ENCODE measurements at places on chromosomes 13 and 19. TPM values are rescaled to one million over a fixed set of nuclear protein-coding genes. Genes with fewer than 3 reads are reported as not detected.

DNA sequence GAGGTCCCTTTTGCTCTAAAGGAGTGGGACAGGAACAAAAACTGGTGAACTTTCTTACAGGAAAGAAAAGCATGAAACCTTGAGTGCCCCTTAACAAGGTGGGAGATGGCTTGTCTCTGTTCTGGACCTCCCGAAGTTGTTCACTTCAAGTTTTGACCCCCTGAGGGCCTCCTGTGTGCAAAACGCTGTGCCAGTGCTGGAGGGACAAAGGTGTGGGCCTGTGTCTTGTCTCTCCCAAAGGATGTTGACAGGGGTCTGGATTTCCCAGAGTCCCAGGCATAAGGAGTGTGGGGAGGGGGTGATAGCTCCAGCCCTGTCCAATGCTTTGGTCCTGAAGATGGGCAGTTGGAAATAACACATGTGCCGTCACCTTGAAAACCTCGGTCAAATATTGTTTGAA, 6.5 kb downstream of the ZNF536 start:
- no peak for DNase-seq
- no peaks in the 10 kb centered on the region for H3K36me3 ChIP-seq
- no peaks in the 10 kb centered on the region for H3K27me3 ChIP-seq
- no peak overlapping the region for H3K4me3 ChIP-seq

FFAR1 gene
- 30.1 TPM for polyA plus RNA-seq

DNA sequence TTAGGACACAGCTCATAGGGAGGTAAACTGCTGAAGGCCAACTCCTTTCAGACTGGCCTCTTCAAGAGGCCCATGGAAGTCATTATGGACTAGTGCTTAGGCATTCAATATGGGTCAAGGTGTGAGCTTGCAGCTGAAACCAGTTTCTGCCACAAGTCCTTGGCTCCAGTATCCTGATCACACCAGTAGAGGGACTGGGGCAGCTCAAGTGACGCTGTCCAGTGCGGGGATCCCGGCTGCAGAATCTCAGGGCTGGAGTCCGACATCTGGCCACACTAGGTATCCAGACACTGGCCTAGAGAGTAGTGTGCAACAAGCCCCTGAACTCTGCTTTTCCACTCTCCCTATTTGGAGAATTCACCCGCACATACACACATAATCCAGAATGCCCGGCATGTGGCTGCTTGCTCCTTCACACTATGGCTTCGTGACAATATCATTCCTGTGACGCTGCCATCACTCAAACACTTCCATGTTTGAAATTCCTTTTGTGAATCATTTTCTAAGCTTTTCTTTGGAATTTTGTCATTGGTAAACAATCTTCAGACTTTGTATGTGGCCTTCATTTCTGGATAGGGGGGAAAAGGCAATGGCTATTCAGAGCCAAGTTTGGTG, 425.1 kb downstream of the EFNB2 start:
- no peaks in the 10 kb centered on the region for H3K36me3 ChIP-seq
- DNase-seq: no peak
- no peaks in the 10 kb centered on the region for H3K4me1 ChIP-seq
- no peak overlapping the region for H3K27ac ChIP-seq

DNA sequence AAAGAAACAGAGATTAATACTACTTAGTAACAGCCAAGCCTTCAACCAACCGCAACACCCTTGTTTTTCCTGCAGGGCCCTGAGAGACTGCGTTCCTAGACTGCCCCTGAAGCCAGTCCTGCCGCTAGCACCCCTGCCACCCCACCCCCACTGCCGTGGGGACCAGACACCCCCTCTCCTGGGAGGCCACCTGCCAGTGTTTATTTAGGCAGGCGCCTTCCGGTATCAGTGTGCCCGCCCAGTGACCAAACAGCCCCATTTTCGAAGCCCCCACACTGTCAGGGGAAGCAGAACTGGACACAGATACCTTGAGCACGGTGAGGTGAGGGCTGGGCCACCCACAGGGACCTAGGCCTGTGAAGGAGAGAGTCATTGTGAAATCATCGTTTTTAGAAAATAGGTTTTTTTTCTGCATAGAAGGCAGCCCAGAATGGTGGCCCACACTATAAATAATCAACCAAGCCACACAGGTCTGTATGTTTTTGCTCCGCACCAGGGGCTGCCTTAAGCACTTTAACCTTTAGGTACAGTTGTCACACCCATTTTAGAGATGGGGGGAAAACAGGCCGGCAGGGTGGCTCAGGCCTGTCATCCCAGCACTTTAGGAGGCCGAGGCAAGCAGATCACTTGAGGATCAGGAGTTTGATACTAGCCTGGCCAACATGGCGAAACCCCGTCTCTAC, 3.5 kb upstream of the TLE5 start:
- no peak overlapping the region for H3K4me3 ChIP-seq
- peaks cover 5% of the 10 kb centered on the region for H3K4me1 ChIP-seq
- H3K36me3 ChIP-seq: no peaks in the 10 kb centered on the region
- no peaks in the 10 kb centered on the region for H3K27me3 ChIP-seq

DNA sequence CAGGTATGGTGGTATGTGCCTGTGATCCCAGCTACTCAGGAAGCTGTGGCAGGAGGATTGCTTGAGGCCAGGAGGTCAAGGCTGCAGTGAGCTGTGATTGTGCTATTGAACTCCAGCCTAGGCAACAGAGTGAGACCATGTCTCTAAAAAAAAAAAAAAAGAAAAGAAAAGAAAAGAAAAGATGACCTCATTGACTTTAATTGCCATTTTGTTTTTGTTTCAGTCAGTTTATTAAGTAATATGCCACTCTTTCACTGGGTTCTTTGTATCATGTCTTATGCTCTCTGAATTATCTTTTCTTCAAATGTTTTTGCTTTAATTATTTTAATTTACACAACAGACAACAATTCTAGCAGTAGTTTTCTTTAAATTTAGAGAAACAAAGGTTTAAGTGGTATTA, 293.8 kb downstream of the TSHZ3 start:
- H3K27ac ChIP-seq: no peak overlapping the region
- no peaks in the 10 kb centered on the region for H3K36me3 ChIP-seq
- H3K4me1 ChIP-seq: no peaks in the 10 kb centered on the region
- H3K4me3 ChIP-seq: no peak overlapping the region
- H3K27me3 ChIP-seq: no peaks in the 10 kb centered on the region

DNA sequence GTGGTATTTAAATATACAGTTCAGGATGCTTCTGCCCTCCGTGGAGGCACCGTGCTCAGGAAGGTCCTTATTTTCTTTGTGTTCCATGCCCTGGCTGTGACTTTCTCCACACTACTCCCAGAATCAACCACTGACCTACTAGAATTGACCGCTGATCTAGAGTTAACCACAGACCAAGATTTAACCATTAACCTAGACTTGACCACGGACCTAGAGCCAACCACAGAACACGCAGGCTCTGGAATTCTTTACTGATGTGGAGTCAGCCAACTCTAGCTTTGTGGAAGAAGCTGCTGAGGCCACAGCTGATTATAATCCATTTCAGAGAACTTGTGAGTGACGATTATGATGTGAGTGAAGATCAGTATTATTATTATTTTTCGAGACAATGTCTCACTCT, 18.0 kb downstream of the GTF2F2 start:
- H3K27me3 ChIP-seq: no peaks in the 10 kb centered on the region
- peaks cover 11% of the 10 kb centered on the region for H3K36me3 ChIP-seq
- H3K27ac ChIP-seq: no peak overlapping the region
- DNase-seq: no peak
- H3K4me3 ChIP-seq: no peak overlapping the region

OR7C1 gene
- not detected for polyA plus RNA-seq

ZNF729 gene
- not detected for polyA plus RNA-seq

GRCh38 chr13:32164622-32165268, 133.2 kb downstream of the FRY start:
- H3K27me3 ChIP-seq: no peaks in the 10 kb centered on the region
- peak; percentile 21 for DNase-seq
- no peaks in the 10 kb centered on the region for H3K4me1 ChIP-seq
- H3K4me3 ChIP-seq: no peak overlapping the region
- peaks cover 3% of the 10 kb centered on the region for H3K36me3 ChIP-seq
- H3K27ac ChIP-seq: no peak overlapping the region

ZNF726 gene
- polyA plus RNA-seq: 1.4 TPM

- no peaks in the 10 kb centered on the region for H3K4me1 ChIP-seq
- no peak for DNase-seq
- no peaks in the 10 kb centered on the region for H3K36me3 ChIP-seq
- no peak overlapping the region for H3K4me3 ChIP-seq
- H3K27ac ChIP-seq: no peak overlapping the region
- no peaks in the 10 kb centered on the region for H3K27me3 ChIP-seq
Observed at GRCh38 chr13:88376760-88377388, 705.7 kb downstream of the SLITRK5 start.

EHD2 gene
- 17.9 TPM for polyA plus RNA-seq

TSEN34 gene
- polyA plus RNA-seq: 19.5 TPM

- H3K36me3 ChIP-seq: peaks cover 19% of the 10 kb centered on the region
- H3K4me3 ChIP-seq: peak overlapping the region; percentile 96
- H3K4me1 ChIP-seq: peaks cover 17% of the 10 kb centered on the region
- H3K27me3 ChIP-seq: no peaks in the 10 kb centered on the region
- peak overlapping the region; percentile 99 for H3K27ac ChIP-seq
Observed at GRCh38 chr19:41265395-41266153, 1.4 kb downstream of the HNRNPUL1 start.

DNA sequence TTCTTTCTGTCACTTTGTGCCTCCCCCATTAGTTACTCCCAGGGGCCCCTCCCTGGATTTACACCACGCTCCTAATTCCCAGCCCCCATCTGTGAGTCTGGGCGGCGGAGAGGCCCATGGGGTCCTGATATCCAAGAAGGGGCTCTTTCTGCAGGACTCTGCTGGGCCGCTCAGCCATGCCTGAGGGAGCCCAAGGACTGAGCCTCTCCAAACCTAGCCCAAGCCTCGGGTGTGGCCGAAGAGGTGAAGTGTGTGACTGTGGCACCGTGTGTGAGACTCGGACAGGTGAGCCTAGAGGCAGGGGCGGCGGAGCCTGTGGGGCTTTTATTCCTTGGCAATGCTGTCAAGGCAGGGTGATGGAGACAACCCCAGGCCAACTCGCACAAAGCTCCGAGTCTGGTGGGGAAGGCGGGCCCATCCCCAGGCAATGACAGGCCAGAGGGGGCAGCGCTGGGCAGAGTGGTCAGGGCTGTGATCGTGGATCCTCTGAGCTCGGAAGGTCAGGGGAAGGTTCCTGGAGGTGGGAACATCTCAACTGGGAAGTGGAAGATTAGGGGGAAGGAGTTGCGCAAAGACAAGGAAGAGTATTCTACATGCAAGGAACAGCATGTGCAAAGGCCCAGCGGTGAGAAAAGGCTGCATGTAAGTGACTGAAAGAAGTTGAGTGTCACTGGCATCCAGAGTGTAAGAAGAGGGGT, 1.6 kb downstream of the PLEKHG2 start:
- no peak overlapping the region for H3K27ac ChIP-seq
- no peaks in the 10 kb centered on the region for H3K36me3 ChIP-seq

GRCh38 chr13:70905035-70905434, 796.8 kb upstream of the KLHL1 start:
- H3K36me3 ChIP-seq: no peaks in the 10 kb centered on the region
- no peaks in the 10 kb centered on the region for H3K4me1 ChIP-seq
- no peaks in the 10 kb centered on the region for H3K27me3 ChIP-seq
- DNase-seq: no peak

DNA sequence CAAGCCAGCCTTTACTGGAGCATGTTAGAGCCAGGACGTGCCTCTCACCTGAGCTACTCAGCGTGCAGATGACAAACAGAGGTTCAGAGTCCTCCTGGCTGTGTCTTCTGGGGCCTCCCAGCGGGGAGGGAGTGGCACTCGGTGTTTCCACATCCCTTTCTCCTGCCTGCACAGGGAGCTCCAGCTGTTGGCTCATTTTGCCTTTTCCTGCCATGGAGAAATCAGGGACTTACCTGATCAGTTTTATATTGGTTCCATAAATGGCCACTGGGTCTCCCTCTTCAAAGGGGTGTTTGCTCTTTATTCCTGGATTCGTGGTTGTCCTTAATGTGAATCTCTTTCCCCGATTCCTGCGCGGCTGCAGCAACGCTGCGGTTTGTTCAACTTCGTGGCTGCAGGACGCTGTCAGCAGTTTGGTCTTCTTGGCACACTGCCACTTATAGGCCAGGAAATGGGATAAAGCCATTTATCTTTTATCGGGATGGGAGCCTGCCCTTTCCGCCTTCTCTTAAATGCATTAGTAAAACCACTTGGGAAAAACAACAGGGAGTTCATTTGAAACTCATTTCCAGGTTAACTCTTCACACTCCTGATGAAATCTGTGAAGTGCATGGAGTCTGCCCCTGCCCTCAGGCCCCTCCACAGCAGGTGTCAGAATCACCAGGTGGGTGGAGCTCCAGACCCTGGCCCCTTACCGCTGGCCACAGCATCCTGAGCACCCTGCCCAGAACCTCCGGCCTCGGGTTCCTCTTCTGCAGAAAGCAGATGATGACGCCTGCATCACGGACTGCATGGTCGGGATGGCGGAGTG, 39.8 kb upstream of the MCF2L start:
- peak overlapping the region; percentile 28 for H3K27ac ChIP-seq
- no peak for DNase-seq

DNA sequence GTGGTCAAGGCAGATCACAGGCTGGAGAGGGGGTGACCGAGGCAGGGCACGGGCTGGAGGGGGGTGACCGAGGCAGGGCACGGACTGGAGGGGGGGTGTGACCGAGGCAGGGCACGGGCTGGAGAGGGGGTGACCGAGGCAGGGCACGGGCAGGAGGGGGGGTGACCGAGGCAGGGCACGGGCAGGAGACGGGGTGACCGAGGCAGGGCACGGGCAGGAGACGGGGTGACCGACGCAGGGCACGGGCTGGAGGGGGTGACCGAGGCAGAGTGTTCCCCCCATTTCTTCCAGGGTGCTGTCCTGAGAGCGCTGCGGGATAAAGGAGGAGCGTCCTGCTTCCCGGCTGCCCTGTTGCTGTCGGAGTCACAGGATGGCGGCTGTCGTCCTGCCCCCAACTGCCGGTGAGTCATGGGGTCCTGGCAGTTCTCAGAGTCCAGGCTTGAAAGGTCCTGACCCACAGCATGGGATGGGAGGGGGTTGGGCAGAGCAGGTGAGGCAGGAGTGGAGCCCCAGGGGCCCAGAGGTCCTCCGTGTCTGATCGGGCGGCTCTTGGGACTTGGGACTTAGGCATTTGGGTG, 5.3 kb downstream of the ZNF557 start:
- H3K36me3 ChIP-seq: peaks cover 52% of the 10 kb centered on the region
- no peaks in the 10 kb centered on the region for H3K27me3 ChIP-seq
- no peak overlapping the region for H3K27ac ChIP-seq
- DNase-seq: no peak
- no peaks in the 10 kb centered on the region for H3K4me1 ChIP-seq

- no peaks in the 10 kb centered on the region for H3K27me3 ChIP-seq
- no peaks in the 10 kb centered on the region for H3K4me1 ChIP-seq
- no peak for DNase-seq
- no peak overlapping the region for H3K4me3 ChIP-seq
- H3K27ac ChIP-seq: no peak overlapping the region
Observed at GRCh38 chr13:79803989-79804388, 323.0 kb downstream of the NDFIP2 start.

GRCh38 chr19:14404312-14404711, 14.8 kb downstream of the DDX39A start:
- H3K4me3 ChIP-seq: no peak overlapping the region
- no peaks in the 10 kb centered on the region for H3K4me1 ChIP-seq
- H3K27ac ChIP-seq: no peak overlapping the region
- peaks cover 16% of the 10 kb centered on the region for H3K36me3 ChIP-seq

Measured in pancreas (tissue), 10 donors.